A549 (cell line): ENCODE measurements at places on chromosomes 3 and 15.
A peak's percentile ranks its signal among the peaks of the same experiment; 100 is the strongest.

GRCh38 chr15:71934446-71934845, 124.1 kb downstream of the NR2E3 start:
- no peak for DNase-seq

DNA sequence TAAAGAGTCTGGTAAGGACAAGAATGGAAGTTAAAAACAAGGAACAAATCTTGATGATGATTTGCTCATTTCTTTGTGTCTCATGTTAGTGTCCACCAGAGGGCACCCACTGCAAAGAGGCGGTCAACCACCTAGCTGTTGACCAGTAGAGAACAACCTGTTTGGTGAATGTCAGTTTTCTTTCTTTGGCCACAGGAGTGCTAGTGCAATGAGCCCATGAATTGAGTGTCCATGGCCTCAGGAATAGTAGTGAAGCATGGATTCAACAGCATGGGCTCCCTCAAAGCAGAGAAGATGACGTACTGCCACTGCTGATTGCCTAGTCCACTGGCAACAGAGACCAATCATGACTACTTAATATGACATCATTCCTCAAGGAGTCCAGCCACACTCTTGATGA, 10.7 kb upstream of the CNTN6 start:
- no peak for DNase-seq

DNA sequence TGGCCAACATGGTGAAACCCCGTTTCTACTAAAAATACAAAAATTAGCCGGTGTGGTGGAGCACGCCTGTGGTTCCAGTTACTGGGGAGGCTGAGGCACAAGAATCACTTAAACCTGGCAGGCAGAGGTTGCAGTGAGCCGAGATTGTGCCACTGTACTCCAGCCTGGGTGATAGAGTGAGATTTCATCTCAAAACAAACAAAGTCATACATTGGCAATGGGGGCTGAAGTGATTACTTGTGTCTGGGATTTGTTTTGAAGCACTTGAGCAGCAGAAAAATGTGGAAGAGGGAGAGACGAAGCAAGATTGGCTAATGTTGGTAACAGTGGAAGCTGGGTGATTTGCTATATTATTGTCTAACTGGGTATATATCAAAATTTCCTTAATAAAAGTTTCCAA, 13.4 kb upstream of the TMEM40 start:
- no peak for DNase-seq

- DNase-seq = no peak
Observed at GRCh38 chr3:60313951-60314461, 937.2 kb downstream of the FHIT start.

DNA sequence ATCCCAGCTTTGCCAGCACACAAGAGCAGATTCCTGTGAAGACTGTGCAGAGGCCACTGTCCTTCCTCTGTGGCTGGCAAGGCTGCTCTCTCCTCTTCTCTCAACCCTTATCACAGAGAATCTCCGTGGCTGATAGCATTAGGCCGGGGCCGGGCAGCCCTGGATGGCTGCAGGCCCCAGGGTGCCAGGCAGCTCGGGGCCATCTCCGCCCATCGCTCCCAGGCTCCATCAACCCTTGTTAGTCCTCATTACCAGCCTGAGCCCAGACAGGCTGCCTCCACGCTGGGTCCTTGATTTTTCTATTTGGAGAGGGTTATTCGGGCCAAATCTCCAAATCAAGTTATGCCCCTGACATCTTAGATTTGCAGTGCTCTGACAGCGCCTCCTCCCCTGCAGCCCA, 39.1 kb downstream of the MRPL46 start:
- no peak for DNase-seq

GRCh38 chr15:73286311-73286710, 82.4 kb downstream of the HCN4 start:
- DNase-seq = no peak

- DNase-seq = peak; percentile 95
Observed at GRCh38 chr3:37221407-37221806, 47.0 kb upstream of the LRRFIP2 start.

DNA sequence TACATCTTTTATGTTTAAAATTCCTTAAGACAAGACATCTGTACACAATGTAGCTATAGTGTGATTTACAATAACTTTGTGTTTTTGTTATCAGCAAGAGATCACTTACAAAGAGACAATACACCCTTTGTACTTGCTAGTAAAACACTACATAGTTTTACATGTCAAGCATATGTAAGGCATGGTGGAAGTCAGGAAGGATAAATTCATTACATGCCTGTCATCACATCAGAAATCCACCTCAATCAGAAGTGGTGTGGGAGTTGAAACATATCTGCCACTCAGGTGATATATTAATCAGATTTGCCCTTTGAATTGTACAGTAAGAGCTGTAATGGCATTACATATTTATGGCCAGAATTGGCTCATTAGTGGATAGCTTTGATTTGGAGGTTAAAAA, 95.5 kb downstream of the MBNL1 start:
- DNase-seq = no peak

- DNase-seq = no peak
Observed at GRCh38 chr3:72722930-72723726, 125.1 kb downstream of the SHQ1 start.

DNA sequence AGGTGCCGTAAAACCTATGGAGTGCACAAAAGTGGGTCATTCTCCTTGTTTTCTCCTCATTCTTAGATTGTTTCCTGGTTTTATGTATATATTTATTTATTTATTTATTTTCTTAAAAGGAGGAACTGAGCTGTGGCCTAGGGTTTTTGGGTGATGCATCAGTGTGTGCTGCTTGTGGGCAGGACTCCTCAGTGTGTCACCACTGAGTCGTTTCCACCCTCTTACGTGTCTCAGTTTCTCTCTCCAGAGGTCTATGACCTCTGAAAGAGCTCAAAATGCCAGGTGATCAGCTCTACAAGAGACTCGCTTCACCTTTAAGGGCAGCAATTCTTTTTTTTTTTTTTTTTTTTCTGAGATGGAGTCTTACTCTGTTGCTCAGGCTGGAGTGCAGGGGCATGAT, 72.9 kb downstream of the CD200 start:
- DNase-seq = no peak

DNA sequence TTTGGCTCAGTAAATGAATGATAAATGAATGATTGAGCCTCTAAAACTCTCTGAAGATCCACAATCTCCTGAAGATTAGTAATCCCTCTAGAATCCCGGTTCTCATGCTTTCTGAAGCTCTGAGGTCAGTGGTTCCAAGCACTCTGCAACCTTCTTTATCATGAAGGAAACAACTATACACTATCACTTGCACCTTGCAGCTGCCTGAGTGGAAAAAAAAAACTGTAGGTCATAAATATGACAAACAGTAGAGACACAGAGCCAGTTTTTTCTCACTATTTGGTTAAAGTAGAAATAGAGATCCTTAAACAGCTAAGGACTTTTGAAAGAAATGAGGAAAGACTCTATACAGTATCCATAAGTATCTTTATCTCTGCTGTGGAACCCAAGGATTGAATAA, 122.0 kb upstream of the CRBN start:
- DNase-seq = no peak

GRCh38 chr3:137297770-137298169, 340.0 kb downstream of the IL20RB start:
- DNase-seq = no peak

- DNase-seq = no peak
Observed at GRCh38 chr3:107412376-107412775, 35.1 kb downstream of the CCDC54 start.

DNA sequence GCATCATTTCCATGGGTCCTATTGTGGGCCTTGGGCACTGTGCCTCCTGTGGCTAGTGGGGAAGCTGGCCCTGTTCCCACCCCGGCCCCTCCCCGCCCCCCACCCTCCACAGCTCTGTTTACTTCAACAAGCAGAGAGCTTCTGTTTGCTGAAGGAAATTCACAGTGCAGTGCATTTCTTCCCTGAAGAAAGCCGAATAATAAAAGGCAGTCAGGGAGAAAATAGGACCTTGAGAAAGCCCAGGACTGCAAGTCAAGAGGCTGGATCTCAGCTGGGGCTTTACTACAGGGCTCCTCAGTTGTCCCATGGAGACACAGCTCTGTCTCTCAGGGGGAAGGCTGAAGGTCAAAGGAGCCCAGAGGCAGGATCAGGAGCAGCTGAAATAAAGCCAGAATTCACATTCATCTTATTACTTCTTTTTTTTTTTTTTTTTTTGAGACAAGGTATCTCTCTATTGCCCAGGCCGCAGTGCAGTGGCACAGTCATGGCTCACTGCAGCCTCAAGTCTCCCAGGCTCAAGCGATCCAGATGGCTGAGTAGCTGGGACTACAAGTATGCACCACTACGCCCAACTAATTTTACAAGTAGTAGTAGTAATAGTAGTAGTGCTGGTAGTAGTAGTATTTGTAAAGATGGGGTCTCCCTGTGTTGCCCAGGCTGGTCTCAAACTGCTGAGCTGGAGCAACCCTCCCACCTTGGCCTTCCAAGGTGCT, 33.0 kb upstream of the LACTB start:
- DNase-seq = peak; percentile 52

- DNase-seq = no peak
Observed at GRCh38 chr3:150314248-150315004, 93.7 kb upstream of the TSC22D2 start.

DNA sequence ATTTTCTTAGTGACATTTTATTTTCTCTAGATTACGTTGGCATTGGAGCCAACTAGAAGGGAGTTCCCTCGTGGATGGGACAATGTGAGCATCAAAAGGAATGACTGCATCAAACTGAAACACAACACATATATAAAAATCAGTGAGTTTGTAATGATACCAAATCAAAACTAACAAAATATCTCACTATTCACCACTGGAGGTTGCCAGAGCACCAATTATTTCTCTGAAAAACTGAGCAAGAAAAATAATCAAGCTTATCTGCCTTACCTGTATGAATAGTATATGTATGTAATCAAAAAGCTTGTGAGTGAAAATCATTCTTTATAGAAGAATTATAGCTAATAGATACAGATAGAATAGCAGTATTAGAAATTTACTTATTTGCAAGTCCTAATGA, 46.8 kb upstream of the OTOL1 start:
- no peak for DNase-seq

- no peak for DNase-seq
Observed at GRCh38 chr3:60698117-60698516, 553.1 kb downstream of the FHIT start.

- no peak for DNase-seq
Observed at GRCh38 chr3:157578181-157578580, 75.0 kb upstream of the VEPH1 start.

DNA sequence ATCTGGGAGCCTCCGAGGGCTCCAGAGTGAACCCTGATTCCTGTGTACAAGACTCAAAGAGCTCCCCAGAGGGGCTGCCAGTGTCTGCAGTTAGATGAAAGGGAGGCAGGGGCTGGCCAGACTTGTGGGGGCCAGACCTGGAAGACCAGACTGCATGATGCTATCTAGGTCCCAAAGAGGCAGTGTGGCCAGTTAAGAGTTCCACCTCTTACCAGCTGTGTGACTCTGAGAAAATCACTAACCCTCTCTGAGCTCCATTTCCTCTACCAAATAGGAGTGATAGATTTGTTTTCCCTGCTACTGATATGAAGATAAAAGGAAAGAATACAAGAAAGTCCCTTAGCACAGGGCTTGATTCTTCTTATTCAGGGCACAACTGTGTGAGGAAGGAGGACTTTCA, 29.0 kb downstream of the ACSBG1 start:
- DNase-seq = no peak

DNA sequence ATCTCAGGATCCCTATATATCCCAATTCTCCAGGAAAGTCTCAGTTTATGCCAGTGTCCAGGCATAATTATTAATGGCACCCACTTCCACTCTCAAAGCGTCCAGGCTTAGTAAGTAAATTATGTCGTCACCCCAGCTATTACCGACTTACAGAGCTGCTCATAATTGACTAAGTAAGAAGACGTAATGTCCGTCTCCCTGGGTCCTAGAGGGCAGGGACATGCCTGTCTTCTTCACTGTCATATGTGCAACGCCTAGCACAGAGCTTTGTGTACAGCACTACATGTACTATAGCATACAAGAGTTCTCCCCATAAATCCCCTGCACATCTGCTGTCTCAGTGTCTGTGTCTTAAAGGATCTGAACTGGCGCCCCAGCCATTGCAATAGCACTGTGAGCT, 23.9 kb upstream of the HRH1 start:
- DNase-seq = no peak

DNA sequence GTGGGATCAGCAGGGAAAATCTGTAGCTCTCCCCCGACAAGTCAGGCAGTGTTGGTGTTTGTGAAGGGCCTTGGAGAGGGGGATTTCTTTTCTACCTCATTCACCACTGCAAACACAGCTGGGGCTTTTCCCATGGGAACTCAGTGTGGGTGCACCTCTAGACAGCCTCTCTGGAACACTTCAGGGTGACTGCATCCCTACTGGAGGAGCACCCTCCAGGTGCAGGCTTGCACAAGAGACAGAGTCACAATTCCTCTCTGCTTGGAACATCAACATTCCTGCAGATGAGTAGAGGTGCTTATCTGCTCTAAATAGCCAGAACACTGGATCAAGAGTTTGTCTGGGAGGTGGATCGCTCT, 72.7 kb upstream of the AKAP13 start:
- DNase-seq = no peak

GRCh38 chr15:89469426-89470096, 26.8 kb downstream of the RHCG start:
- no peak for DNase-seq

GRCh38 chr3:23952646-23953045, 7.6 kb downstream of the NR1D2 start:
- no peak for DNase-seq

DNA sequence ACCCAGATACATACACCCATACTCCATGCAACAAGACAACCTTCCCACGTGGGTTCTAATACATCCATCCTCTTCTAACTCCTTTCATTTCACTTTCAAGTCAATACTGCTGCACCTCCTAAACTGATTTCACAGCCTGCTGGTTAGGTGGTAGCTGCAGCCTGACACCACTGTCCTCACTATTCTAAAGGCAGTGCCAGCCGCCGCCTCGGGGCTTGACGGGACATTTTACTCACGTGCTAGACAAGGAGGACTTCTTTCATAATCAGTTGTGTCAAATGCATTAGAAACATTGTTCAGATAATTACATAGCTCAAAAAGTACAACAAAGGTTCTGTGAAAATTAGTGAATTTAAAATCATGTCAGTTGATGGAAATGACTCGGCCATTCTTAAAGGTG, 6.3 kb downstream of the UROC1 start:
- no peak for DNase-seq

DNA sequence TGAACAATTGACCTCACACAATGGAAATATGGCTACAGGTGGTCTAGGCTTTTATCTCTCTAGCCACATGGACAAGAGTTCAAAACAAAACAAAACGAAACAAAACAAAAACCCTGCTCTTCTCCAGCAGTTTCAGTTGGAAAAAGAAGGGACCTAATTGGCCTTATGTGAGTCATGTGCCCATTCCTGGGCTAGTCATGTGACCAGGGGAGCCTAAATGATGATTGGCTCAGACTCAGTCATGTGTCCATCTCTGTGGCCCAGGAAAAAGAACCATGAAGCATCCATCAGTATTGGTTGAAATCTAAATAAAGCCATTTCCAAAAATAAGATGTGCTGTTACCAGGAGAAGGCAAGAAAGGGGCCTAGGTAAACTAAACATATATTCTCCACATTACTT, 96.8 kb downstream of the ANXA2 start:
- DNase-seq = peak; percentile 31

DNA sequence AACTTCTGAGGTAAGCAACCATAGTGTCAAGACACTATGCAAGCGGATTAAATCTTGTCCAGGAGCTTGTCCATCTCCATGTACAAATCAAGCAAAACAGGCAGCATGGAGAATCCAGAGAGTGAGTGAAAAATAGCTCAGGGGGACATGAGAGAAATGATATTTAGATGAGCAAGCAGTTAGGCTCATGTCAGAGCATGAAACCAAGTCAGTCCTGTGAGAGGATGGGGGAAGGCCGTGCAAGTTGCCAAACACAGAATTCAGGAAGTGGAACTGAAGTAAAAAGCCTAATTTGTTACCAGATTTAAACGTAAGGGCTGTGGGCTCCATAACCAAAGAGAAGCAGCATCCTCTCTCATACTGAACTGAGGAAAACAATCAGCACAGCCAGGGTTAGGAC, 995.9 kb downstream of the MCTP2 start:
- no peak for DNase-seq
